A172 (cell line): ENCODE measurements at places on chromosomes 6 and 20.

DNA sequence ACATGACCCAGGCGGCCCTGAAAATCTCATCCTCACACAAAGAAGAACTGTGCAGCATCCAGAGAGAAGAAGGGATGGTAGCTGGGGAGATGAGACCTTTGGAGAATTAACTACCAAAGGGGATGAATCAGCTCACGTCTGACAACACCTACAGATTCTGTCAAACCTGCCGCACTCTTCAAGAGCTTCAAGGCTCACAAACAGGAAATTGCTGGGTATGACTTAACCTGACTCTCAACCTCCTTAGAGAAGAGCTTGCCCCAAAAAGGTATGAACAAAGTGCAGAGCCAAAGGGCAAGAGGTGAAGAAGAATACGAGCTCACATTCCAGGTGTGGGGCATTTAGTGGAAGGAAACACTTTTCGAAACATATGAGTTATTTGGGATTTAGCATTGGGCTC is 139.8 kb downstream of the BACH2 start:
- DNase-seq, result no peak

- no peak for DNase-seq
Observed at GRCh38 chr6:156026486-156027247, 571.0 kb upstream of the NOX3 start.

- DNase-seq, result no peak
Observed at GRCh38 chr20:58480551-58481336, 34.5 kb downstream of the APCDD1L start.

- DNase-seq, result no peak
Observed at GRCh38 chr6:14751645-14752175, 494.2 kb upstream of the JARID2 start.

DNA sequence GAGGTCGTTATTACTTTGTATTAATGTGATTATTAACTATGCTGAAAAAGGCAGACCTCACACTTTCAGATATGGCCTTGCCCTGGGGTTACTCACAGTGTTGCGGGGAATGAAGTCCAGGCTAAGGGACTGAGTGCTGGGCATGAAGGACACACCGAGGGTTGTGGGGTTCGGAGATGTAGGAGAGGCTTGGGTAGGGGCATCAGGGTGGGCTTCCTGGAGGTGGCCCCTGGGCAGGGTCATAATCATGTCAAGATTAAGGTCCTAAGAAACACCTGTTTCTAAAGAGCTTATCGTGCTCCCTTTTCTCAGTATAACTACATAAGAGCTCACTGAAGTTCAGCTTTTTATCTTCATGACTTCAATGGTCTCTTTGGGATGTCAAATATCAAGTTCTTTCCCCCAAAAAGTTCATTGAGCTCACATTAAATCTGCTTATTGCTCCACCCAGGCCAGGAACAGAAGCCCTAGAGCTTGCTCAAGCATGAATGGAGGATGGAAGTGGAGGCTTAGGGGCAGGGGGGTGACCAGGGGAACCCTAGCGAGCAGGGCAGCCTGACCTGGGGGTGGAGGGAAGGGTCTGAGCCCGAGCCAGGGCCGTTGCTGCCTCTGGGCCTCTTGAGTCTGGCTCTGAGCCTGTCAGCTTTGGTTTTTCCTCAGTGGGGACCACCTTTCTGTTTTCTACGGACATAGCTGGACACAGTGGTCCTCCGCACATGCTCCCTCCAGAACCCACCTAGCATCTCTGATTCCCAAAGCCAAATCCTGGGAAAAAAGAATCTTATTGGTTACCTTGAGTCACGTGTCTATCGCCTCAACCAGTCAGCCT is 37.3 kb upstream of the TGM2 start:
- no peak for DNase-seq

DNA sequence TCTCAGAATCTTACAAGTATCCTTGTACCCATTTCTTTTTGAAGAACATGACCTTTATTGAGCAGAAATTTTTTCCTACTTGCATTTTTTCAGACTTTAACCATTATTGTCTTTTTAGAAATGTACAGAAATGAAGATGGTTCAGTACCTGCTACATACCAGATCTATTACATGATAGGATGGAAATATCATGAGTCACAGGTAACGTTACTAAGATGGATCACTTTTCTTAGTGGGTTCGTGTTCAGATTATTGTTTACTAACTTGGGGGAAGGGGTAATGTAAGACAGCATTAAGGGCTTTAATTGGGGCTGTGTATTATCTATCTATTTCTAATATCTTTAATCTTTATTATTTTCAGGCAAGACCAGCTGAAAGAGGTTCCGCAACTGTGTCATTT is 31.9 kb downstream of the NDUFAF5 start:
- no peak for DNase-seq

GRCh38 chr6:150670311-150670710 is 70.6 kb downstream of the PLEKHG1 start:
- no peak for DNase-seq

DNA sequence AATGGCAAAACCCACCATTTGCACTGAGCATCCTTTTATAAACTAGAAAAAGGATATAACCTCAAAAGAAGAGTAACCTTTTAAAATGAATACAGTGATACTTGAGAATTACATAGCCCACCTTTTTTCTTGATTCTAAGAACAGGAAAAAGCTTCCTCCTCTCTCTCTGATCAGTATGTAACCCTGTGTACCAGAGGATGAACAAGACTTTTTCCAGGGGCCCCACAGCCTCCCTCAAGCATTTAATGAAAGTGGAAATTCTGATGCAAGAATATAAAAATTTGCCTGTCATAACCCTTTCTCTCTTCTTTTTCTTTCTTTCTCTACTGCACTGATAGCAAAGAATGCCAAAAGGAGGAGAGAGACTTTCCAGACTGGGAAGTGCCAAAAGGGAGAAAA is 64.2 kb upstream of the BTN3A2 start:
- DNase-seq, result no peak

DNA sequence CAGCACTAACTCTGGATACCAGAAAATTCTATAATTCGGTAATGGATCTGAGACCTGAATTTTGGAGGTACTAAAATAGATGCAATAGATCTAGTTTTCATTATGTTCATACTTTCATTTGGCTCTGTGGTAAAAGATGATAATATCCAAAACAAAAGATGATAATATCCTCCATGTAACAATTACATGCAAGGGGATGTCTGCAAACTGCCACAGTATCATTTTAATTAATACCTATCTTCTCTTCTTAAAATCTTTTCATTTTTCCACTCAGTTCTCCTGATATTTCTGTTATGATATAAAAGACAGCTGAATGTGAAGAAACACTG is 15.6 kb downstream of the BTN2A1 start:
- DNase-seq, result no peak

DNA sequence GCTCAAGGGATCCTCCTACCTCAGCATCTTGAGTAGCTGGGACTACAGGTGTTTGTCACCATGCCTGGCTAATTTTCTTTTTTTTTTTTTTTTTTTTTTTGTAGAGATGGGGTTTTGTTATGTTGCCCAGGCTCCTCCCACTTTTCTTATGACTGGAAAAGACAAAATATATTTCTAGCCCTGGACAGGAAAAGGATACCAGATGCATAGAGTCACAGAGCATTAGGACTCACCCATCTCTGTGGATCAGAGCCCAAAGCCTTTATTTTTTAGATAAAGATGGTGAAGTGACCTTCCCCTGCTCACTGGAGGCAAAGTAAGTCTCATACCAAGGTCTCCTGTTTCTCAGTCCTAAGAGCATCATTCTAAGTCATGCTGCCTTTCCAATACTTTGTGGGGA is 3.4 kb downstream of the TRIM10 start:
- no peak for DNase-seq

GRCh38 chr6:151176911-151177770 is 62.6 kb upstream of the AKAP12 start:
- no peak for DNase-seq

DNA sequence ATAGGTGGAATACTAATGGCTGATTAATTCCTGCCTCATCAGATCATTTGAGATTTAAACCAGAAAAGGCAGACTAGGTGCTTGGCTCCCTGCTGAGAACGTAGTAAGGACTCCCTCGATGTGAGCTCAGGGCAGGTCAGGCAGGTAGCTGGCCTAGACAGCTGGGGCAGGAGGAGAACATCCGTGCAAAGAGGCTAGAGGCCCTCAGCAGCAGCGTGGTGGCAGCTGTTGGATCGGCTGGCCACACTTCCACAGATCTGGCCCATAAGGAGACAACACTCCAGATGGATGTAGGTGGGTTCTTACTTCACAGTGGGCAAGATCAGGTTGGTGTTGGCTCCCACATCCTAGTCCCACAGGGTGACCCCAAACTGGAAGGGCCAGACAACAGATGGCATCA is 38.5 kb downstream of the EYA2 start:
- DNase-seq, result no peak

GRCh38 chr6:16821834-16822264 is 60.6 kb upstream of the ATXN1 start:
- DNase-seq, result no peak

GRCh38 chr6:125480146-125480545 is 178.4 kb upstream of the HDDC2 start:
- no peak for DNase-seq

DNA sequence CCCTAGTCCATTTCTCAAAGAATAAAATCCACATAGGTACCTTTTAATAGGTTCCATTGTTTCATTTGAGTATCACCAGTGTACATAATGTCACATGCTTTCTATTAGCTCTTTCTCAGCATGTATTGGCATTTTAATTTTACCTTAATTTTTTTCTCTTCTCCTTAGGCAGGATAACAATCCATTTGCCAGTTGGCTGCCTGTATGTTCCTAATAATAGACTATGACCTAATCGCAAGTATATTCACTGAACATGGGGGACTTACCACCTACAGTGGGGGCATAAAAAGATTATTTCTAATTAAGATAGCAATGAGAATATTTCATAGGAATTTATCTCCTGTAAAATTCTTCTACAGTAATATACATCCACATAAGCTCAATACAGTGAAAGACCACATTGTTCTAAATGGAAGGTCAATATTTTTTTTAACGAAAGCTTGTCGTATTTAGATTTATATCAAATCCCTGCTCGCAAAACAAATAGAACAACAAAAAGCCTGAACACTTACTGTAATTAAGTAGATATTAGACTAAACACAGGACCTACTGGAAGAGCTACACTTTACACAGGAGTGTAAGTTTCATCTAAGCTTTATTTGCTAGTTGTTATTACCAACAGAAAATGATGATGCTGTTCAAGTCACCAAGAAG is 76.4 kb downstream of the OGFRL1 start:
- DNase-seq, result no peak

DNA sequence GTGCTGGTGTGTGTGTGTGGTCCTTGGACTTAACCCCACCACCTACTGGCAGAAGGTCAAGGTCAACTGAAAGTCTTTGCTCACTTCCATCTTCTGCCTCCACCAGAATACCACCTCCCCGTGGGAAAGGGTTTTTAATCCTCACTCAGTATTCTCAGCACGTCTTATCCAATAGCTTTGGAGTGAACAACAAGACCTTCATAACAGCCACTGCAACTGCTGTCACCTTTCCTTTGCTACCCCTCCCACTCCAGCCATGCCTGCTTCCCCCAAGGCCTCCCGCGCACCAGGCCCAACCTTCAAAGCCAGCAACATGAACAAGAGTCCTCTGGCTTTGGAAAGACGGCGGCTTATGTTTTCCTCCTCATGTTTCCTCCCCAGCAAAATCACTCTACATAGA is 787 bp upstream of the BTN2A2 start:
- no peak for DNase-seq

DNA sequence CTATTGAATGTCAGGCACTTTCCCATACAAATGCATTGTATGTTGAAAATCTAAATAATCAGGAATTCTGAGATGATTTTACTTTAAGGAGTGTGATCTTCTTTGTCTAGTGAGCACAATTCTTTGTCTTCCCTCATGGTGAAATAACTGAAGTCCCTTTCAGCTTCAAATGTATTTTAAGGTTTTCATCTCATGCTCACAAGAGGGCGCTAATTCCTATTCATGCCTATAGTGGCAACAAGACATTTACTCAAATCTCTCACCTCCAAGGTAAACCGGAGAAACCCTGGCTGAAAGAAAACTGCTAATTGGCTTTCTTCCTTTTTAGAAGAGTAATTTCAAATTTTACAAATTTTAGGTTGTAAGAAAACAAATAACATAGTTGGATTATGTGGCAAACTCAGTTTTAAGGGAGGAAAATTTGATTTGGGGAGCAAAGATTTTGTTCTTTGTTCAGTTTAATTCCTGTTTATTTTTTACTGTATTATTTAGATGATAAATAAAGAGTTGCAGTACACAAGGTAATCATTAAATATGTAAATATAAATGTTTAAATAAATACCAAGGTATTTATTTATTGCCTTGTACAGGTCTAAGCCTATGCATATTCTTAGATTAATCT is 69.1 kb downstream of the SLC35F1 start:
- peak; percentile 21 for DNase-seq

- no peak for DNase-seq
Observed at GRCh38 chr6:96975852-96976251, 51.3 kb downstream of the KLHL32 start.

DNA sequence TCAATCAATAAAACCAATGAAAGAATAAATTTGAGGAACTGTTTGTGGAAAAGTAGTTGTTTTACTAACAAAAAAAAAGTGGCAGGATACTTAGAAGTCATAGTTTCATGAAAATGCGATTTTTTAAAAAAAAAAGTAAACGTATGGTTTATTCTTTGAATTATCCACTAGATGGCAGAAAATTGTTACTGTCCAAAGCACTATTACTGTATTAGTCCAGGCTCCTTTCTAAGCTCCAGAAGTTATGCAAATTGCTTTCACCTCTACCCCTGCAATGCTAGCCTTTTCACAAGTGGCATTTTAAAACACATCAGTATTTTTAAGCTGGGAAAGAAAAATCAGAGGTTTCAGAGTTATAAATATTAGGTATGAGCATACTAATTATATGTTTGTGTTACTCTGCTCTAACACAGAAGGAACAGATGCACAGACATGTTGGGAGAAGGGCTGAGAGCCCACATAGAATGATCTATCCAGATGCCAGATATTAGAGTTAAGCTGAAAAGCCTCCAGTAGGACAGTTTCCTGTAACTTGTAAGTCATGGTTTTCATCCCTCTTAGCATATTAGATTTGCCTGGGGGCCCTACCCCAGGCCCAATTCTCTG is 63.9 kb downstream of the FHL5 start:
- peak; percentile 38 for DNase-seq

DNA sequence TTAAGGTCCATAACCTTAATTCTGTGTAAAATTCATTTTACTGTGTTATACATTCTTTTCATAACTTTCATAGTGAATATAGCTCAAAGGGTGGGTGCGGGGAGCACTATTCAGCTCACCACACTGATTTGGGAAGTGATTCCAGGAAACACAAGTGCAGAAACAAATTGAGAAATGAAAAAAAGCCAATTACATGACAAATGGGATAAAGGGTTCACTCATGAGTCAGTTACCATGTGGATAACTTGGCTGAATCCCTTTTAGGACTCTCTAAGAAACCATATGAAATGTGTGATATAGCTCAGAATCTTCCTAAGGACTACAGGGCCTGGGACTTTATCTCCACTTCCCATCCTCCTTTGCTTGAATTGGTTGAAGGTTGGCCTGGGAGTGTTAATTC is 3.1 kb upstream of the BTN2A1 start:
- no peak for DNase-seq
